ENCODE measurements at places on chromosomes 4 and X.

DNA sequence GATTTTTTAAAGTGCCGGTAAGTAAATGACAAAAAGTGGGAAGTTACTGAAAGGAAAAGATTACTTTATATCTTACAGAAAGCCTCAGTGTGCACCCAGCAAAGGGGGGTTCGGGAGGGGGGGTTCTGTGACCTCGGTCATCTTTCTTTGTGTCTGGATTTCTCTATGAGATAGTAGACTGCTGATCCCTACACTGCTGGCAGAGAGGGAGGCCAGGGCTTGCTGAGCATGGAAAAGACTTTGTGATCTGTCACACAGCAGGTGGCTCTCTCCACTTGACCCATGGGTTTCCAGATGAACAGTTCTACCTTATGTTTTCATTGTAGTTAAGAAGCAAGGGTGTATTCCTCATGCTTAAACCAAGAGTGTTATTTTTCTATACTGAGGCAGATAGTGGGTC, 475.6 kb downstream of the PCDH10 start:
- DNase-seq: no peak

GRCh38 chr4:137359691-137360315, 172.5 kb downstream of the PCDH18 start:
- DNase-seq: no peak

- DNase-seq: no peak
Measured at GRCh38 chr4:26978387-26979053, 117.9 kb downstream of the STIM2 start.

DNA sequence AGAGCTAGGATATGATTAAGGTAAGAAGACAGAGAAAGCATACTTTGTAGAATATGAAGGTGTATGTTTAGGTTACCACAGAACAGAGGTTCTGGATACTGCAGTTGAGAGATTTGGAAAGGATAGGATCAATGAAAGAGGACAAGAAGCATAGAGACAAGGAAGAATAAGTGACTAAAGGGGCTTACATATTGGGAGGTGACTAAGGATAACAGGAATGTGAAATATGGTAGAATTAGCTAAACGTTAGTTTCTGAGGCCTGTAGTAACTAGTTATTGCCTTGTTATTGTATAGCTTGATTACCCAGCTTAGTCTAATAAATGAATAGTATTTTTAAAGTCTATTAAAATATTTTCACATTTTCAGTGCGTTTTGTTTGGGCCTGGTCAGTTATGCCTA, 38.2 kb downstream of the CENPI start:
- DNase-seq: no peak

DNA sequence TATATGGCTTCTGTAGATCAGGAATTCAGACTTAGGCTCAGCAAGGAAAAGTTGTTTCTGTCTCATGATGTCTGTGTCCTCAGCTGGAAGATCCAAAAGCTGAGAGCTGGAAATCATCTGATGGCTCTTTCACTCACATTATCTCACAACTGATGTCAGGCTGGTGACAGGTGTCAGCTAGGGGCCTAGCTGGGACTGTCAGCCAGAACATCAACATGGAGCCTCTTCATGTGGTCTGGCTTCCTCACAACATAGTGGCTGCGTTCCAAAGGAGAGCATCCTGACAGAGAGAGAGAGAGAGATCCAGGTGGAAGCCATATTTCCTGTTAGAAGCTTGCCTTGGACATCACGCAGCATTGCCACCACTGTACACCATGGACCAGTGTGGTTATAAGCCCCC, 10.6 kb upstream of the INTS6L start:
- no peak for DNase-seq

- DNase-seq: no peak
Measured at GRCh38 chr4:96431094-96431493, 591.2 kb downstream of the PDHA2 start.

DNA sequence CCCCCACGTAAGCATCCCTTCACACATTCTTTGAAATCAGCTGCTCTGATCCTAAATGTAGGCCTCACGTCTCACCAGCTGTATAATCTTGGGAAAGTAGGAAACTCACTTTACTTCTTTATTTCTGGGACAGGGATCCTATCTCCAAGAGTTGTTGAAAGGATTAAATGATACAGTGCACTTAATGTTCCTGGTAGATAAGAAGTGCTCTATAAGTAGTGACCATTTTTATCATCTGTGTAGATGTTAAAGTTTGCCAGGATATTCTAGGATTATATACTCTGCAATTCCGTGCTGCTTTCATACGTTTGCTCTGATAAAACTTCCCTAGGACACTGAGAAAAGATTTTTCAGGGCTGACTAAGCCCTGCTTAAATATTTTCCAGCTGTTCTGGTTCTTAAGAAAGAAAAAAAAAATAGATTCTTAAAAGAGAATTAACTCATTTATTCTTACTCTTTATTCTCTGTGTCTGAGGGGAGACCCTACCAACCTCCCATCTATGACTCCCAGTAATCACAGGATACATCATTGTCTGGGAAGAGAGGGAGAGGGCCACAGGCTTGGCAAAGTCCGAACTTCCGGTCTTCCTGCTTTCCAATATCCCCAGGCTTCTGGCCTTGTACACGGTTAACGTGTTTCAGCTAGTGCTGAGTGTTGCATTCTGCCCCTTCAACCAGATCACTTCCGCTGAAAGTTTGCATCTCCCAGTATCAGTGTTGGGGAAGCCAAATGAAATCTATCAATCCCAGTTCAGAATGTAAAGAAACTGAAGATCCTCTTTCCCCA, 269.2 kb downstream of the TRIML1 start:
- DNase-seq: no peak

Data from thymus (tissue), 14 donors.